Fibroblast of skin of left quadriceps (primary cell): ENCODE measurements at places on chromosomes 12 and 14.

- peak; percentile 48 for DNase-seq
These were observed 419 bp upstream of the ATXN7L3B start for GRCh38 chr12:74537126-74537706.

DNA sequence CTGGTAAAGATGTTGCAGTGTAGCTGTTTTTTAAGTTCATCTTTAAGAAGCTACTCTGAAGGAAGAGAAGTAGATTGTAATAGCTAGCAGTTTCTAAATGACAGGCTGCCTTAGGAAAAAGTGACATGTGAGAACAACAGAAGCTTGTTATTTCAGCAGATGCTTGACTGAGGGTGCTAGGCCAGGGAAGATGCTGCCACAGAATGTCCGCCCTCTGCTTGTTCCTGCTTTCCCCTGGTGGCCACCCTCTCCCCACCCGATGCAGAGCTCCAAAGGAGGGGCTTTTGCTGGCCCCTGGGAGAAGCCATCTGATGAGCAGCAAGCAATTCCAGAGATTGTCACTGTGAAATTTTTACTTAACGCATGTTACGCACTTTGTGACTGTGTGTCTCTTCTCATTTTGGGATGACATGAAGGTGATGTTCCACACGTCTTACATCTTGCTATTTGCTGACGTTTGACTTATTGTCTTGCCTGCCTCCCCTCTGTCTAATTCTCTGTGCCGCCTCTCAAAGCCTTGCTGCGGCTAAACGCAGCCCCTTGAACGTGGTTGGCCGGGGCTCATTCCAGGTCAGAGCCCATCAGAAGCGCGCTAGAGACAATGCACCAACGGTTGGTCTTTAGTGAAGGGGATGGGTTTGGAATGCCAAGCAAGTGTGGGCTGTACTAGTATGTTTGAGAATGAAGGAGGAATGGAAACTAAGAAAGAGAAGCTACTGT, 44.8 kb downstream of the WDR20 start:
- DNase-seq: no peak

GRCh38 chr12:32116897-32117296, 10.2 kb downstream of the BICD1 start:
- DNase-seq: no peak

DNA sequence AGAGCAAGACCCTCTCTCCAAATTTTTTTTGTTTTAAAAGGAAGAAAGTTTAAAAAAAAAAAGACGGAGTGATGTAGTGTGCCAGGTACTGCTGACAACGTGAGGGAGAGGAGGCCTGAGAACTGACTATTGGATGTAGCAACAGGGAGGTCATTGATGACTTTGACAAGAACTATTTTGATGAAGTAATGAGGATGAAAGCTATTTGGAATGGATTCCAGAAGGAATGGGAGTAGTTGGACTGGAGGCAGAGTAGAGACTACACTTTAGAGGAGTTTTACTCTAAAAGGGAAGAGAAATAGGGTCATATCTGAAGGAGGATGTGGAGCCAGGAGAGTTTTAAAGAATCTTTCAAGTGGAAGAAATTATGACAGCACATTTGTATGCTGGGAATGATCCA, 27.8 kb upstream of the SLC38A2 start:
- peak; percentile 71 for DNase-seq

- DNase-seq: peak; percentile 98
These were observed 258.4 kb upstream of the HMGA2 start for GRCh38 chr12:65565601-65566560.

DNA sequence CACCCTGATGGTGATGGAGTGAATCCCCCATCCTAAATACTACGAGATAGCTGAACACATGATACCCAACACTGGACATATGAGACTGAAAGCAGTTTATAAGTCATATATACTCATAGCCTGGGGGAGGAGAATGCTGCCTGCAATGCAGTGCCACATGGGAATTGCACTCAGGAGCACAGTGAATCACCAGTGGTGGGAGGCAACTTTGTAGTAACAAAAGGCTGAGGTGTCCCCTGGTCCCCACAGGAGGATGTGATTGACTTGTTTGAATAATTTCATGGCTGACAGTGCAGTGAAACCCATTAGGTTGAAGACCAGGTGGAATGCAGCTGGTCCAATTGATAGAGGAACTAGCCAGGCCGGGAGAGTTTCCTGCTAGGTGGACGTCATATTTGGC, 20.2 kb downstream of the CCDC38 start:
- no peak for DNase-seq

- DNase-seq: no peak
These were observed 128.7 kb downstream of the RGS6 start for GRCh38 chr14:72060917-72061316.

DNA sequence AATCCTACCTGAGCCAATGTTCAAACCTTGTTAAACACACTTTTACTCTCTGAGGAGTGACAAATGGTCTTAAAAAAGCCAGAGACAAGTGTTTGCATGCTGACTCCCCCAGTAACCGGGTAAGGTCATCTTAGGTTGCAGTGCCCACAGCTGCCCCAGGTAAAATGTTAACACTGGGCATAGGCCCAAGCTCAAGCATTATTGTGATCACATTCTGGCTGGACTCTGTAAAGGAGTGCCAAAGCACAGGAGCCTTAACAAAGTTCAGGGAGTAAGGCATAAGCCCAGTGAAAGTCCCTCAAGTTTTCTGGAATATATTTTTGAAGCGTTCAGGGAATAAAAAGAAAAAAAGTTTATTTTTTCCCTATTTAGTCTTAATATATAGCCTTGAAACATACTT, 8.6 kb downstream of the EDDM3A start:
- no peak for DNase-seq

DNA sequence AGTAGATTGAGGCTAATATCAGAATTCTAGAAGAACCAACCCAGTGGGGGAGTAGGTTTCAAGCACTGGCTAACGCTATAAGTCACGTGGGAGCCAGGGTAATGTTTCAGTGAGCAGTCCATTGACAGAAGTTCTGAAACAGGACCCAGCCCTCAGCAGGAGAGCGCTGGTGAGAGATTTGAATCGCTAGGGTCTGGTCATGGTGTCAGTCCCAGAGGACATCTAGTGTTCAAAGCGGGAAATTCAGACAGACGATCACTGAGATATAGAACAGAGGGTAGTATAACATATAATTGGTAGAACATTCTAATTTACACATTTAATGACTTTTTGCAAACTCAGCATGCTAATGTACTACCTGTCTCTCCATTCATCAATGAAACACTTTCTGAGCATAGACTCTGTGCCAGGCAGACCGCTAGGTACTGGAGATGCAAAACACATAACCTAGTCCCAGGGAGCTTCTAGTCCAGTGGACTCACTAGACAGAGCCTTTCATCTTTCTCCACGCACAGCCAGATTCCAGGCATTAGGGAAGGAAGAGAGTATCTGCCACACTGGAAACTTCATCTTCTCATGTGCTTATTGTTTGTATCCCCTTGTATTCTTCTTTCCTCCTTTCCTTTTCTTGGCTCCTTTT, 35.4 kb upstream of the RNASE3 start:
- no peak for DNase-seq

GRCh38 chr12:104758771-104759170, 199.3 kb downstream of the SLC41A2 start:
- no peak for DNase-seq

DNA sequence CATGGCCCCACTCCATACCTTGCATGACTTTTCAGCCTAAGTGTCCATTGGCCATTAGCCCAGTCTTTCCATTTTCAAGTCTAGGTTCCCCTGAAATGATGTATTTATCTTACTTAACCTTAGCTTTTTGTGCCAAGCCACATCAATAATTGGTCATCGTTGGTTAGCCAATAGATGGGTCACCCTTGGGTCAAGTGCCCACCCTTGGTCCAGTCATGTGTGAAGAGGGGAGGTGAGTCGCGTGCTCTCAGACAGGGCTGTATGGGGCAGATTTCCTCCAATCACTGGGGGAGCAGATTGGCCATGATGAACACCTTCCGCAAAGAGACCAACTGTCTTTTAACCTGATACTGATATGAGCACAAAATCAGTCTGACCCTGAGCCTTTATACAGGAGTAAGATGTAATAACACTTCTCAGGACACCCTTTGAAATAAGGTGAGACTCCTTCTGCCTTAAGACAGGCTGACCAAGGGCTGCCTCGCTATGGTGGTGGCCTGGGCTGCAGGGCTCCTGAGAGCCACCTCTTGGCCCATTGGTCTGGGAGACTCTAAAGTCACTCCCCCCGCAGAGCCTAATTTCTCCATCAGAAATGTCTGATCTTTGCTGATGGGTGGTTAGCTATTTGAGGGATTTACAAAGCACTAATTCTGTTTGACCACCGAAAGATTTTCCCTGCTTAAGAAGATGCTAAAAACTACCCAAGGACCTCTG, 143.2 kb downstream of the ZFP36L1 start:
- no peak for DNase-seq

- peak; percentile 51 for DNase-seq
These were observed at the start of the genes SAMD15 and TMED8 for GRCh38 chr14:77376771-77377501. TSS of gene SAMD15 (plus strand) at chr14:77377379. CDS start at chr14:77377419, 40 bp downstream. TSS of gene TMED8 (minus strand) at chr14:77377094. CDS start at chr14:77377053, 41 bp downstream.

- no peak for DNase-seq
These were observed 27.5 kb downstream of the GPRC5A start for GRCh38 chr12:12918781-12919389.

DNA sequence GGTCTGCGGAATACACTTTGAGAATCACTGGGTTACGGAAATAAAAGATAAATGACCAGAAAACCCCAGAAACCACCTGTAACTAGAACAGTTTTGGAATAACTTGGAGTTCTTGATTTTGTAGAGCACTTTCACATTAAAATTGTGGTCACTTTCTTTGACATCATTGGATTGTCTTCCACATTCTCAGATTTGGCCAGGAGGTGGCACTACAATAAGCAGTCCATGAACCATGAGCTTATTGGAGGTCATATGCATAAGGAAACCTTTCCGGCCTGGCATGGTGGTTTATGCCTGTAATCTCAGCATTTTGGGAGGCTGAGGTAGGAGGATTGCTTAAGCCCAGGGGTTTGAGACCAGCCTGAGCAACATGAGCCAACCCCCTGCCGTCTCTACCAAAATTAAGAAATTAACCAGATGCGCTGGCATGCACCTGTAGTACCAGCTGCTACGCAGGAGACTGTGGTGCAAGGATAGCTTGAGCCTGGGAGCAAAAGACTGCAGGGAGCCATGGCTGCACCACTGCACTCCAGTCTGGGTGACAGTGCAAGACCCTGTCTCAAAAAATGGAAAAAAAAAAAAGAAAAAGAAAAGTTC, 107.7 kb upstream of the CAND1 start:
- no peak for DNase-seq

DNA sequence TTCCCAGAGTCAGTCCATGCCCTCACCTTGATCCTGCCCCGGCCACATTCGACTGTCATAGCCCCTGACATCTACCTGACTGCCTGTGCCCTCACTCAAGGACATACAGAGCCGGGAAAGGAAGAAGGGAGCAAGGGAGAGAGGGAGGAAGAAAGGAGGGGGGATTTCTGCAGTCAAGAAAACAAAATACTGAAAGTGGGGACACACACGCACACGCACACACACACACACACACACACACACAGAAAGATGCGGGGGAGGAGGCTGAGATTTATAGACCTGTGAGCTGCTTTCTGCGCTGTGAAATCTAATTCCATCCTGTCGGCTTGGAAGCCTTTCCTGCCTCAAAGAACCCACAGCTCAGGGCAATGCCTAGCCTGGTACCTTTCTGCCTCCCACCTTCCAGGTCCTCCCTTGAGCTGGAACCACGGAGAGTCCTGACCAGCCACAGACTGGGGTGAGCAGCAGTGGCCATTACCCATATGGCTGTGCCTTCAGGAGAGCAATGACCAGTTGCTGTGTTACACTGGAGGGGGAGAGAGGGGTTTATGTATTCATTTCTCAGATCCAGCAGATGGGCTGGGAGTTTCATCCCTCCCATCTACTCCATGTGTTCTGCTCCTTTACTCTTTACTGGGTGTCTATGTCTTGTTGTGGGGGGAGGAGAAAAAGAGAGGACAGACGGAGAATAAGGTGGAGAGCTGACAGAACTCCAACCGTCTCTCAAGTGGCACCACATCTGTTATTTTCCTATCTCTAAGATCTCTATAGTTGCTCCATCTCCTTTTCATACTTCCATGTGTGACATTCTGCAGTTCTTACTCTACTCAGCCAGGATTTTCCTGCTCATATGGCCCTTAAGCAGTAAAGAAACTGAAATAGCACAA, 12.9 kb downstream of the C14orf93 start:
- no peak for DNase-seq
